ENCODE measurements at places on chromosomes 7 and 10.
A peak's percentile ranks its signal among the peaks of the same experiment; 100 is the strongest.

GRCh38 chr7:80940539-80941207 is 21.8 kb upstream of the SEMA3C start:
- no peak for DNase-seq

DNA sequence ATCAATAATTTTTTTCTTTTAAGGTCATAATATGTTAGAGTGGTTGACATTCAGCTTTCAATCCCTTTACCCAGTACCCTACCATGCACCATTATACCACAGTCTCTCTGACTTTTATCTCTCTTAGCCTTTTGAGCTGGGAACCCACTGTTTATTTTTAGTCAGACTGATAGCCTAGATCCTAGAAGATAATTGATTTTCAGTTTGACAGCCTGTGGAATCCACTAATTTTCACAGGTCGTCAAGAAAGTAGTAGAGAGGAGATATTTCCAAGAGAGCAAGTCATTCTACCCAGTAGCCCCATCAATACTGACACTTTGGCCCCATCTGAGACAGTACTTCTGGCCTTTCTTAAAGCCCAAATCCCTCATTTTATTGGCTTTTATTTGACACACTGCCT is 67.1 kb upstream of the CC2D2B start:
- no peak for DNase-seq

DNA sequence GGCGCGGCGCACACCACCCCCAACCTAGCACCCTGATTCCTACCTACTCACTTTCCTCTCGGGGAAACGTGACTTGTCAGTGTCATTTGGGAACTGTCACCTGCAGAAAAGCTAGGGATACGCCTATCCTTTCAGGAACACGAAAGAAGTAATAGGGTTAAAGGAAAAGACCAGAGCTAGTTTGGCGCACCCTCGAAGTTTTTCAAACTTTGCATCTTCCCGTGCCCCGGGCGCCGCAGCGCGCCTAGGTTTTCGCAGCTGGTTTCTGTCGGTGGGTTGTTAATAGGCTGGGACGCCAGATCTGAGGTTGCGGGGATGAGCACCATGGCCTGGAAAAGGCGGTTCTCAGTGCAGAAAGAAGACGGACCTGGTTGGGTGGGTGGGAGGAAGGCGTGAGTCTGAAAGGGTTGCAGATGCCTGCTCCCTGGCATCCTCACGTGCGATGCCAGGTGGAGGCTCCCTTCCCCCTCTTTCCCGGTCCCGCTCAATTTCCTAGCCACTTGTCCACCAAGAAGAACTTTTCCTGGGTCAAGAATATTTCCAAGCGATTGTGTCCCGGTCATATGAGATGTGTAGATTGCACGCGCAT is 568 bp upstream of the MEOX2 start:
- DNase-seq, result no peak

DNA sequence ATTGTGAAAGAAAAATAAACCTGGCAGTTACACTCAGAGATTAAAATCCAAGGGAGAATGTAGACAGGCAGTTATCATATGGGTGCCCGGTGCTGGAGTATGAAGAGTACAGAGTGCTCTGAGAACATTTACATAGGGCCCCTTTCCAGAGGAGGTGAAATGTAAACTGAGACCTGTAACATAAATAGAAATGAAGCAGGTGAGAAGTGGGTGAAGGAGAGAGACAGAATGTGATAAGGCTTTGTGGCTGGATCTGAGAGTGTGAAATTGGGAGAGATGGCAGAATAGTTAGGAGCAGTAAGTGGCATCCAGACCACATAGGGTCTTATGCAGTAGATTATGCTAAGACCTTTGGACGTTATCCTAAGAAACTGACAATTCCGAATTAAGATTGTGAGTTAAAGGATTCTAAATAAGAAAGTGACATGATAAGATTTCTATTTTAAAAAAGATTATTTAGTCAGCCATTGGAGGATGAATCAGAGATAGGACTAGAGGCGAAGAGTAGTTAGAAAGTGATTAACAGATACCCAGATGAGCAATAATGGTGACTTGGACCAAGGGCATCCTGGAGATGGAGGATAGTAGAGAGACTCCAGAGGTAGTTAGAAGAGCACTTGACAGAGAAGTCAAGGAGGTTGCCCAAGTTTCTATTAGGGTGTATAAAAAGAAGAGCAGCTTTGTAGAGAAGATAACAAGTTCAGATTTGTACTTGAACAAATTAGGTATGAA is 36.7 kb downstream of the DNAH11 start:
- DNase-seq, result no peak

GRCh38 chr10:125103924-125104323 is 56.4 kb downstream of the CTBP2 start:
- no peak for DNase-seq

DNA sequence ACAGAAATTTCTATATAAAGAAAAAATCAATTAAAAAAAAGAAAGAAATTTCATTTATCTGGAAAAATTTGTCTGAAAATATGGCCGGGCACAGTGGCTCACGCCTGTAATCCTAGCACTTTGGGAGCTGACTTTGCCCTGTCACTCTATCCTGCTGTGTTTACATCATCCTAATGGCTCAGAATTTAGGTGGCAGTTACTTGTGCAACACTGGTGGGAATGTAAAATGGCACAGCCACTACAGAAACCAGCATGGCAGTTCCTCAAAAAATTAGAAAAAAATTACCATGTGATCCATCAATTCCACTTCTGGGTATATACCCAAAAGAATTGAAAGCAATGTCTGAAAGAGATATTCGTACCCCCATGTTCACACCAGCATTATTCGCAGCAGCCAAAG is 405.2 kb upstream of the AUTS2 start:
- no peak for DNase-seq

- DNase-seq, result peak; percentile 95
Measured at GRCh38 chr10:80158598-80159127, 26.1 kb downstream of the PLAC9 start.

GRCh38 chr7:82028097-82028496 is 258.2 kb upstream of the HGF start:
- DNase-seq, result no peak

- no peak for DNase-seq
Measured at GRCh38 chr7:128271942-128272481, 30.9 kb downstream of the LEP start.

- DNase-seq, result peak; percentile 28
Measured at GRCh38 chr7:92034116-92034515, 93.5 kb downstream of the AKAP9 start.

All from fibroblast of skin of left biceps (primary cell).